ENCODE measurements at places on chromosomes 5 and 9.

DNA sequence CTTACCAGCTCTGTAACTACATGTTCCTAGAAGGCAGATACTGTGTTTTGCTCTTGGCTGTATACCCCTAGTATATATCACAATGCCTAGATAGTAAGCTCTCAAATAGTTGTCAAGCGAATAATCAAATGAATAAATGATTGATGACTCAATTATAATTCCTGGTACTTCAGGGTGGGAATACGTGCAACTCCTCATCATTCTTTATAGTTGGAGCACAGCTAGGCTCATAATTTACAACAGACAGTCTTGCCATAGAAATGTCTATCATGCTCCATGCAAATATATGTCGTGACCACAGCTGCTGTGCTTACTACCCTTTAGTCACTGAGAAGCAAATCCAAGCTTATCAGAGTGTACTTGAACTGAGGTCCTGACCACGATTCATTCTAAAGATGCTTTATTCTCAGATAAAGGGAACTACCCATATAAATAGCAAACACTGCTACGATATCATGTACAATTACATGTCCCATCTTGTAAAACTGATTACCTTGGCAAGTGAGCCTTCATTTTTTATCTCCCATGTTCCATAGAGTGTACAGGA lies 52.1 kb downstream of the STRBP start:
- DNase-seq = no peak

DNA sequence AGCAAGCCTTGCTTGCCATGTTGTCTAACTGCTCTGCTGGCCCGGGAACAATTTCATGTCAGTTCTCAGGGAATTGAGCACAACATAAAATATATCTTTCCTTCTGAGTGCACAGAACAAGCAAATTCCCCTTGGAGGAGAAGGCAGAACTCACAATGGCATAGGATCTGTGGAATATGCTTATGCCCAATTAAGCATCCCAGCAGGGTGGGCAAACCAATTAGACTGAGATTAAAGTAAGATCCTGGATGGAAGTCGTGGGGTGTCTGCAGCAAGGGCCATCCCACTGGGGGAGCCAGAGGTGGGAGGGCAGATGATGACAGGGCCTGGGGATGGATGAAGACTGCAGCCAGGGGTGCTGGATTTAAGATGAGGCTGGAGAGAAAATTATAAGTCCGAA lies 114.1 kb downstream of the BRINP1 start:
- no peak for DNase-seq

DNA sequence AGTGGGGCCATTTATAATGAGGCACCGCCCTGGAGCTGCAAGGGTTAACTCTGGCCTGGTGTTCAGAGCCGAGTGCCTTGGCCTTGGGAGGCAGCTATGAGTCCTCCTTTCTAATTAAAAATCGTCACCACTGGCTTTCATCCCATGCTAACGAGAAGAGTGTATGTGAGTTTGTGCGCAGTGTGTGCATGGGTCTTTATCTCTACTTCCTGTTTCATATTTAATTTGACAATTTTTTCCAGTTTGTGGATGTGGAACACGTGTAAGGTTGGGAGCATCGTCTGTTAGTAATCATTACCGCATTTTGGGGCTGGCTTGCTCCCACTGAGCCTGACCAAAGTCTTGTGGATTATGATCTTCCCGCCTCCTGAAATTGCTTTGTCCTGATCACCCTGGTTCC lies 76.4 kb downstream of the NDFIP1 start:
- peak; percentile 69 for DNase-seq

GRCh38 chr9:76717613-76718012 lies 46.6 kb upstream of the PCA3 start:
- no peak for DNase-seq

GRCh38 chr9:71819115-71819739 lies 50.9 kb upstream of the CEMIP2 start:
- DNase-seq = peak; percentile 78

DNA sequence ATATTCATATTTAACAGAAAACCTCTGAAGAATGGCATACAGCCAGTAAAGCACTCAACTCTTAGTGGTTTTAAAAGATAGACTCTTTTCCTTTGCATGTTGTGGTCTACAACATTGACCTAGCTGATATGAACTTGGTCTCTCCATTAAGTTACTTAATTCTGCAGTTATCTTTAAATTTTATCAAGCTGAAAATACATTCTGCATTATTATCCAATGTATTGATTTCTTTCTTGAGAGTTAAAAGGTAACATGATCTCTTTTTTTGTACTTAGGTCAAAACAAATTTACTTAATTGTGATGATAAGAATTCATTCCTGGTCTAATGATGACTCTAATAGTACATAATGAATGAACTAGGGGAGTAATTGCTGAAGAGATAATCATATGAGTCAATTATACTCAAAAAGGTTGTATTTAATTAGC lies 132.9 kb downstream of the STARD4 start:
- no peak for DNase-seq

Measured in tongue (tissue), 3 donors.